ENCODE measurements at places on chromosomes 4 and X. TPM values are rescaled to one million over a fixed set of nuclear protein-coding genes. Genes with fewer than 3 reads are reported as not detected.

ZFYVE28 gene
- 31.4 TPM for total RNA-seq

GRCh38 chrX:16060252-16060651, 63.1 kb upstream of the GRPR start:
- DNase-seq: no peak

DNA sequence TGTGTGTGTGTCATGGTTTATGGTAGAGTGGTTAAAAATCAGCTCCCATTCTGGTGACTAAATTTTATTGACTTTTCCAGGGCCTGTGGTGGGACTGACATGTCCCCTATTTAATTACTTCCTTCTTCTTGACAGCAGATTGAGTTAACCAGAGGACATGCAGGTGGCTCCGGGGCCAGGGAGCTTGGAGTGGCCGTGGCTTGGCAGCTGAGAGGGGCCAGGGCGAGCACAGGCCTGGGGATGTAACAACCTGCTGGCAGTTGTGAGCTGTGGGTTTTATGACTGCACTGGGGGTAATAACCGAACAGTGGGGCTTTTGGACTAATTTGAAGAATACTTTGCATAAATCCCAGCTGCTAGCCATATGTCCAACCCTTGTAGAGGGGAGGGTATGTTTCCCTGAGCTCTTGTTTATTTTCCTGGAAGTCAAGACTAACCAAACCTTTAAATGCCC, 186.0 kb downstream of the MID1IP1 start:
- DNase-seq: no peak

DNA sequence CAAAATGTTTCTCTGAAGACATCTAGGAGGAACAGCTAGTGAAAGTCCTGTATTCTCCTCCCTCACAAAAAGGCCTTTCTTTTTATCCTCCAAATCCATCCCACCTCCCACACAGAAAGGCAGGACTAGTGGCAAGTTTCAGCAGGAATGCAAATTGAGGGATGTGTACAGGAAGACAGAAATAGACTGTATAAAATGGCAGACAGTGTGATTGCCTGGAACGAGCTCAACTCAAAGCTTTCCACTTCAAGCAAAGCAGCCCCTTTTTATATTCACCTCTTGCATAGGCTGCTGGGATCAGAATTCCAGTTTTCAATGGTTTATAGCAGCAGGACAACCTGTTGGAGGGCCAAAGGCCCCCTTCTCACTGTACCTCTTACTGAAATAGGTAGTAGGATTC, 57.5 kb downstream of the DCX start:
- no peak for DNase-seq

- no peak for DNase-seq
Observed at GRCh38 chr4:140277576-140277975, 95.9 kb upstream of the SCOC start.
